Activated CD4-positive, alpha-beta T cell treated with anti-CD3 and anti-CD28 coated beads for 24 hours (primary cell): ENCODE measurements at places on chromosomes 2 and 18.

DNA sequence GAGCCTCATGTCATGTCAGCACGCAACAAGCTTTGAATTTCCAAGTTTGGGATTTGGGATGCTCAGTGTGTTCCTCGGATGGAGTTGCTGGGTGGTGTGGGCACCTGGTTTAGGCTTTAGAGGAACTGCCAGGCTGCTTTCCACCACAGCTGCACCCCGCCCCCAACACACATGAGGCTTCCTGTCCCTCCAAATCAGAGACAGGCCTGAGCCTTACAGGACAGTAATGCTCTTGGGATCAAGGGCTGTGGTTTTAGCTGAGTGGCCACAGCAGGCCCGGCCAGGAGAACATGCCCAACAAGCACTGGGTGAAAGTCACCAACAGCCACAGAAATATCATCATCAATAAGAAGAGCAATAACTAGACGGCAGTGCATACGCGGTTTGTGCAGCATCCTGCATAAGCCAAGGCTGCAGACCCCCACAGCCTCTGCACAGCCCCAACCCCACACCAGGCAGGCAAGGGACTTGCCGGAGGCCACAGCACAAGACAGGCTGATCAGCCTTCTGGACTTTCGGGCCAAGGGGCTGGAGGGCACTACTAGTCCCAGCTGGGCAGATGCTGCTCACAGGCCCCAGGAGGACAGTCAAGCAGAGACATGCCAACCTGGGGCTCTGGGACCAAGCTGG lies 29.7 kb upstream of the GPC1 start:
- no peak for DNase-seq

DNA sequence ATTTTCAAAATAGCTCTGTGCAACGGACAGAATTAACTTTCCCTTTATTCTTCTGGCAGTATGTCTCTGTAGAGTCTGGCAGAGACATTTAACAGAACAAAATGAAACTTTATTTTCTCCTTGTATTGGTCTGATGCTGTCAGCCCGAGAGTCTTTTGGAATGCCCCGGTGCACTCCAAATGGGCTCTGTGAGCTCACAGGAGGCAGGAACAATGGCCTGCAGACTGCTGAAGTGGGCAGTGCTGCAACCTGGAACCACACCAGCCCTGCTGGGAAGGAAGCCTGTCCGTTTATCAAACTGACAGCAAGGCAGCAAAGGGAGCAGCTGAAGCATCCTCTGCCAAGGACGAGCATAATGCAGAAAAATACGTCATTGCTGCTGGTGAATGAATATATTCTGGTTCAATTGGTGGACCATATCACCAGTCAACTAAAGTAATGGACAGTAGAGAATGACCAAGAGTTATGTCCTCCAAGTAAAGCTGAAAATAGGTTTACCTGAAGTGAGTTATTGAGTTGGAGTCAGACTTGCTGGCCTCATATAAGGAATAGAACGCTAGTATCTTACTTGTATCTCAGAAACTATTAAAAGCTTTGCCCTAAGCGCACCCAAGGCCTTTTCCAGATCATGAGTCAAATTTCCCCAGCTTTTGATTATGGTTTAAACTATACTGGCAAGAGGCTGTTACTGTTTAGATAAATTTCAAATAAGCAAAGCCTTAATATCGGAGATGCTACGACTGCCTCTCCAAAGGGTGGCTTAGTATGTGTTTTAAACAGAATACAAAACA lies 207.6 kb upstream of the TANK start:
- DNase-seq: no peak

- DNase-seq: no peak
Observed at GRCh38 chr2:80968450-80968849, 663.9 kb upstream of the LRRTM1 start.

- no peak for DNase-seq
Observed at GRCh38 chr2:205967391-205968075, 118.4 kb downstream of the INO80D start.

DNA sequence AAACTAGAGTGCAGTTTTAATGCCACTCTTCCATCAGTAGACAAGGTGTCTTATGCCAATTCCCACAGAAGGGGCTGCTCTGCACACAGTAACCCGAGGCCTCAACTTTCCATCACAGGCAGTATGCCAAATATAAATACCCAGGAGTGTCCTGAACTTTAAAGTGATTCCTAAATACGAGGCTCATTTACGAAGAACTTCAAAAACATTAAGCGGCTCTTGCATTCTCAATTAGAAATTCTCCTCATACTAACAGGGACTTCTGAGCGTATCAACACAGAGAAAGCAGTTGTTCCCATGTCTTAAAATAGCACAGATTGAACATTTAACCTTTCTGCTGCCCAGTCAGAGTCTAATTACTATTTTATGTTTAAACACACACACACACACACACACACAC lies 638.6 kb downstream of the ERBB4 start:
- DNase-seq: no peak

- no peak for DNase-seq
Observed at GRCh38 chr2:232028631-232029030, 67.1 kb downstream of the DIS3L2 start.
